ENCODE measurements at places on chromosomes 1 and 21.

DNA sequence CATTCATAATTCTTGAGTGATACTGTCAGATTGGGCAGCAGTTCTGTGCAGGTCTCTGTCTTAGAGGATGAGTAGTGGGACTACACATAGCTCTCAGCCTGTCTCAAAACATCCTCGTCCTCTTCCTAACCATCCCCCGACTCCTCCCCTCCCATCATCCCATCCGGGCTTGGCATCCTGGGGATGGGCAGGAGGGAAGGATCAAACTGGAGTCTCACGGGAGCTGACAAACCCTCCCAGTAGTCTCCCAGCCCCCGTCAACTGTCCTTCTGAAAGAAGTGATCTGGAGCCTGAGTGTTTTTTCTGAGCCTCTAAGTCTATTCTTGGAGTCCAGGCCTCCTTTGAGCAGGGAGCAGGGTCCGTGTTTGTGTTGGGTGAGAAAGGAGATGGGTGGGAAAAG, 102.0 kb downstream of the PAX7 start:
- no peak for DNase-seq

- no peak for DNase-seq
These were observed 213.3 kb upstream of the ZRANB2 start for GRCh38 chr1:71294178-71294577.

GRCh38 chr1:207565546-207566468, 69.8 kb downstream of the CR1 start:
- no peak for DNase-seq

DNA sequence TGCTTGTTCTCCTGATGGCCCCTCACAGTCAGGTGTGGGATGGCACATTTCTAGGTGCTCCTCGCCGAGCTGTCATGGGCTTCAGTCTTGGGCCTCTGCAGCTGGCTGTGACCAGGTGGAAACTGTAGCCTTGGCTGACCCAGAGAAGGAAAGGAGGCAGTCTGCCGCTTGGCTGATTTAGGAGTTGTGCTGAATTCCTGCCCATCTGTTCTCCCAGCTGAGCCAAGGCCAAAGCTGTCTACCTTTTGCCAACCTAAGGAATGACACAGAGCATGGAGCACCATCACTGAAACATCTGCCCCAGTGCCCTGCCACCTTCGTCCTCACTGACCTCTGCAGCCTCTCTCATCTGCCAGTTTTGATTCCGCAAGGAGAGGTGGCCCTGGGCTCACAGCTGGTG, 27.9 kb downstream of the UTP25 start:
- no peak for DNase-seq

All from activated CD8-positive, alpha-beta memory T cell treated with anti-CD3 and anti-CD28 coated beads, Interleukin-2, amount 10 ng/mL, durations not matched to agents 7 days and 5 days (primary cell).